Activated CD4-positive, alpha-beta T cell treated with anti-CD3 and anti-CD28 coated beads, Interleukin-2, amount 50 U/mL, for 16 hours (primary cell): ENCODE measurements at places on chromosomes 12 and 14.

DNA sequence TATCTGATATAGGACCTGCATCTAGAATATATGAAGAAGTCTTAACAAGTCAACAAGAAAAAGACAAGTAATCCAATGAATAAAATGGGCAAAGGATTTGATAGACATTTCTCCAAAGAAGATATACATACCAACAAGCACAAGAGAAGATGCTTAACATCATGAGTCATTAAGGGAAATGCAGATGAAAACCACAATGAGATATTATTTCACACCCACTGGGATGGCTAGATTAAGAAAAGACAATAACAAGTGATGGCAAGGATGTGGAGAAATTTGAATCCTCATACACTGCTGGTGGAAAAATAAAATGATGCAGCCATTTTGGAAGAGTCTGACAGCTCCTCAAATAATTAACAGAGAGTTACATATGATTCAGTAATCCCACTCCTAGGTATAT is 502.6 kb downstream of the FUT8 start:
- DNase-seq = peak; percentile 22

DNA sequence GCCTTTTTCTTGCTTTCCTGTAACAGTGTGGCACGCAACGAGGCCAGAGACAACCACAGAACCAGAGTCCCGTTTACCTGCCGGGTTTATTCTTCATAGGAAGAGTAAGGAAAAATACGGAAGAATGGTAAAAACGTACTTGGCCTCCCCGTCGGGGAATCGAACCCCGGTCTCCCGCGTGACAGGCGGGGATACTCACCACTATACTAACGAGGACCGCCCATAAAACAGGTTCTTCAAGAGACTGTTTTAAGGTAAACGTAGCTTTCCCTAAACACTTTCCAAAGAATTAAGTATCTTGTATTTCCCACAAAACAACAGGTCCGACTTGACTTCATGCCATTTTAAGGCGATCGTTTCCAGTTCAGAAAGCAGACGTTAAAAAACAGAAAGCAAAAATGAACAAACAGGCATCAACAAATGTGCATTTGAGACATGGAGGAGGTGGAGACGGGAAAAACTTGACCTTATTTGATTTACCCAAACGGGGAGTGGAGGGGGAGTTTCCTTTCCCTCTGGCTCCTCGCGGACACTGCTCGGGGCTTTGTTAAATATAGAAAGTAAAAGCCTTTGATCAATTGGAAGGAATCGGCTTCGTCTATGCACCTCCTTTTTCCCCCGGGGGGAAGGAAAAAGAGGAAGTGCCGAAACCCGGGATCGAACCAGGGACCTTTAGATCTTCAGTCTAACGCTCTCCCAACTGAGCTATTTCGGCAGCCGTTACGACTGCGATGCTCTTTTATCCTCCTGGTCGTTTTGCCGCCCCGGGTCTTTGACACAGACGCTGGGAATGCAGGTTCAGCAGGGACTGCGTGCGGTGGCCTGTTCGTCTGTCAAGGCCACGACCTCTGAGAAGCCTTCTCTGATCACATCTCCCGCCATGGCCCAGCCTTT is 13.0 kb upstream of the UBC start:
- DNase-seq = peak; percentile 94

- DNase-seq = no peak
Observed at GRCh38 chr12:67154901-67155300, 114.3 kb upstream of the CAND1 start.

DNA sequence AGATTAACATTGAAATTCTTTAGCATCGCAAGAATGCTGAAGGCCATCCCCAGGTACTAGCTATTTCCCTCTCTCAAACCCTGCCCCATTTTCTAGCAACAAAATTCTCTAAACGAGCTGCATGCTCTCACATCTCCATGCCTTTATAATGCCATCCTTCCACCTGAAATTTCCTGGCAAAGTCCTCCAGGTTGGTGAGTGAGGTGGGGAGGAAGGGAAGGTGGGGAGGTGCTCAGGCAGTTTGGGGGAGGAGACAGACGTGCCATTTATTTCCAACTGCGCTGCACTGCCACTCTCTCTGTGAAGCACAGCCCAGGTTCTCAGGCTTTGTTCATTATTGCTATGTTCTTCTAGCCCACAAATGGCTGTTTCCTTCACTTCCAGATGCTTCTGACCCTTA is 208.4 kb downstream of the PAWR start:
- no peak for DNase-seq

GRCh38 chr14:31837031-31837430 is 240.1 kb upstream of the ARHGAP5 start:
- no peak for DNase-seq

GRCh38 chr14:97806891-97807290 is 1009.7 kb downstream of the VRK1 start:
- no peak for DNase-seq

DNA sequence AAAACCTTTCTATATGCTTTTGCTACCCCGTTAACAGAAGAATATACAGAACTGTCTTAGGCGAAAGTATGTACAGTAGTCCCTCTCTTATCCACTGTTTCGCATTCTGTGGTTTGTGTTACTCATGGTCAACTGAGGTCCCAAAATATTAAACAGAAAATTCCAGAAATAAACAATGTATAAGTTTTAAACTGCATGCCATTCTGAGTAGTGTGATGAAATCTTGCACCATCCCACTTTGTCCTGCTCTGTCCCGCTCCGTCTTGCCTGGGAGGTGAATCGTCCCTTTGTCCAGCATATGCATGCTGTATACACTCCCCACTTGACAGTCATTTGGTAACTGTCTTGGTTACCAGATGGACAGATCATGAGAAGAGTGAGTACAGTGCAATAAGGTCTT is 70.1 kb upstream of the STRN3 start:
- DNase-seq = no peak

DNA sequence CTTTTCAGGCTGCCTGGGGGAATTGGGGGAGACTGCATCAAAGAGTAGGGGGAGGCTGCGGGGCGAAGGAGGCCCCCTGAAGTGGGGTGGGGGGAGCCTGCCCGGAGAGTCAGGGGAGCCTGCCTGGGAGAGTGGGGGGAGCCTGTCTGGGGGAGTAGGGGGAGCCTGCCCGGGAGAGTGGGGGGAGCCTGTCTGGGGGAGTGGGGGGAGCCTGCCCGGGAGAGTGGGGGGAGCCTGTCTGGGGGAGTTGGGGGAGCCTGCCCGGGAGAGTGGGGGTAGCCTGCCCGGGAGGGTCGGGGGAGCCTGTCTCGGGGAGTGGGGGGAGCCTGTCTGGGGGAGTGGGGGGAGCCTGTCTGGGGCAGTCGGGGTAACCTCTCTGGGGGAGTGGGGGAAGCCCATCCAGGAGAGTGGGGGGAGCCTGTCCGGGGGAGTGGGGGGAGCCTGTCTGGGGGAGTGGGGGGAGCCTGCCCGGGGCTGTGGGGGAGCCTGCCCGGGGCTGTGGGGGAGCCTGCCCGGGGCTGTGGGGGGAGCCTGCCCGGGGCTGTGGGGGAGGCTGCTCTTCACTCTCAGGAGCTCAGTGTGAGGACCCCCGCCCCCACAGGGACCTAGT is 6.5 kb upstream of the DEGS2 start:
- no peak for DNase-seq

DNA sequence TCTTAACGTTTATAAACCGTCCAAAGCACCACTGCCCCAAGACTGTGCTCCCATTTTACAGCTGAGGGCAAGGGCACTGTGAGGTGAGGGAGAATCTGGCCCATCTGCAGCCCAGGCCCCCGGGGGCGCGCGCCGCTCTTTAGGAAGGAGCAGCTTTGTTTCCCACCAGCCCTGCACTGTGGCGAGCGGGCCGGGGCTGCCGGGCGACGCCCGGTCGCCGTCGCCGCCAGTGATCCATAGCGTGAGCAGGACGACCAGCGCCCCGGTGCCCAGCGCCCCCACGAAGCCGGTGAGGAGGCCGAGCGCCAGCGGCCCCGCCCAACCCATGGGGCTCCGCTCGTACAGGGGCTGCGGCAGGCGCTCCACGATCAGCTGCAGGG is 34.6 kb downstream of the FIGNL2 start:
- no peak for DNase-seq

DNA sequence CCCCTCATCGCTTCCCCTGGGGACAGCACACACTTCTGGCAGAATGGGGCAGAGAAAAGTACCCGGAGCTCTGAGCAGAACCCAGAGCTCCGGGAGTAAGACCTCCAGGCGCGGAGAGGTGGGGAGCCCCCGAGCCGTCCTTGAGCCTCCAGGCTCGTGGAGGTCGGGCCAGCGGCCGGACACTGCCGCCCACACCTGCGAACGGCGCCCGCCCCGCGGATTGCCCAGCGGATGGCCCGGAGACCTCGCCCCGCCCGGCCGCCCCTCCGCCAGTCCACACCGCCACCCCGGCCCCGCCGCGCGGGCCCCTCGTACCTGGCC is 344 bp downstream of the SPTLC2 start:
- DNase-seq = no peak

GRCh38 chr12:22334410-22335100 is at the start of gene ST8SIA1:
Gene ST8SIA1 (minus strand): TSS chr12:22334707. CDS start chr12:22334232, 475 bp downstream.
- DNase-seq = peak; percentile 48

GRCh38 chr12:72647139-72647538 is 375.0 kb downstream of the TRHDE start:
- no peak for DNase-seq

DNA sequence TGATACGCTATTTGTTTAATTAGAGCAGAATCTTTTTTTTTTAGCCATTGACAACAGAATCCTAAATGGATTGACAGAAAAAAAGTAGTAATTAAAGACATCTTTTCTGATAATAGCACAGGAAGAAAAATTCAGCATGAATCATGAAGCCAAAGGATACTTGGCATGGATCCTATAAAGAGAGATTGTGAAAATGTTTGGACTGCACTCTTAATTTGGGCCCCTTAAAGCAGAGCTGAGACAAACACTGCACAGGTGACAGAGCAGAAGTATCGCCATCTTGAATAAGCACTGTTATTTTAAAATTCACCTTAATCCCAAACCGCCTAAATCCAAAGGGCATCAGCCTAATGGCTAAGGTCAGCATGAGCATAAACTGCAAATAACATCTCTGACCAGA is 48.8 kb upstream of the SEL1L start:
- no peak for DNase-seq

- DNase-seq = no peak
Observed at GRCh38 chr14:96938946-96939345, 141.8 kb downstream of the VRK1 start.

GRCh38 chr14:94771906-94772490 is 2.1 kb upstream of the GSC start:
- DNase-seq = no peak

GRCh38 chr14:72787841-72788240 is 106.1 kb downstream of the DPF3 start:
- no peak for DNase-seq

GRCh38 chr14:84162633-84163032 is 1367.3 kb upstream of the FLRT2 start:
- DNase-seq = no peak

DNA sequence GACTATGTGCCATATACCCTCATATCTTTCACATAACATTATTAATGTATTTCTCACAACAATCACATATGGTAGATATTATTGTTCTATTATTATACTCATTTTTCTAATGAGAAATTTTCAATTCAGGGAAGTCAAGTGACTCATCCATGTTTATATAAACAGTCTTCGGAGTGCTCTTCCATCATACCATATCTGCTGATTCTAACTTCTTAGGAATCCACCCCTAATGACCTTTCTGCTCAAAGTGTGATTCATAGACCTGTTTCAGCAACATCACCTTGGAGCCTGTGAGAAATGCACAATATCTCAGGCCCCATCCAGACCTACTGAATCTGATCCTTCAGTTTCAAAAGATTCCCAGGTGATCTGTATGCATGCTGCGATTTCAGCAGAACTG is 39.8 kb upstream of the OVCH1 start:
- DNase-seq = no peak

DNA sequence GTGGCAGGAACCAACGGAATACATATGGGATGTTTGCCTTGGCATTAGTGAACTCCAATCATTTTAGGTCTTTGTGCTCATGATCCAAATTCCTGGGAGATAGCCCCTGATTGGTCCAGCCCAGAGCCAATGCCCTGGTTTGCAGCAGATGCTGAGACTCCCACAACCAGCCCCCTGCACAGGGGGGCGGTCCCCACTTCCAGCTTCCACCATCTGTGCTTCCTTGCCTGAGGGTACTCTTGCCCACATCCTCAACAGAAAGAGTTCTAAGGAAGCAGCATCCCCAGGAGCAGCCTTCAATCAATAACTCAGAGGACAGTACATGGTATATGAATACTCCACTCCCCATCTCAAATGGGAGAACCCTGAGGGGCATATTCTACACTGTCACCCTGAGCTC is 39.7 kb upstream of the FICD start:
- DNase-seq = no peak

- DNase-seq = no peak
Observed at GRCh38 chr12:13790317-13790716, 191.1 kb downstream of the GRIN2B start.

GRCh38 chr12:23758608-23759007 is 190.9 kb downstream of the SOX5 start:
- no peak for DNase-seq

- DNase-seq = no peak
Observed at GRCh38 chr14:54712465-54713200, 145.7 kb downstream of the SAMD4A start.

GRCh38 chr12:13701502-13701901 is 279.9 kb downstream of the GRIN2B start:
- DNase-seq = no peak

DNA sequence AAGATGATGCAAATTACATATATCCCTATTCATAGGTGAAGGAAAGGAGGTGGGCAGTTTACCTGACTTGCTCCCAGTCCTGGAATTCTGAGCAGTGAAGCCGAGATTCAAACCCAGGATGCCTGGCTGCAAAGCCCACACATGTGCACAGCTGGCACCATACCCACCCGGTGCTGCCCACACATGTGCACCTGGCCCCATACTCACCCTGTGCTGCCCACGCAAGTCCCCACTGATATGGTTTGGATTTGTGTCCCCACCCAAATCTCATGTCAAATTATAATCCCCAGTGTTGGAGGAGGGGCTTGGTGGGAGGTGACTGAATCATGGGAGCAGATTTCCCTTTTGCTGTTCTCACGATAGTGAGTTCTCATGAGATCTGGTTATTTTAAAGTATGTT is 179.2 kb upstream of the C14orf180 start:
- no peak for DNase-seq

GRCh38 chr12:105949391-105949790 is 189.4 kb downstream of the NUAK1 start:
- DNase-seq = no peak

- DNase-seq = no peak
Observed at GRCh38 chr12:34290381-34290995, 268.2 kb downstream of the ALG10 start.

DNA sequence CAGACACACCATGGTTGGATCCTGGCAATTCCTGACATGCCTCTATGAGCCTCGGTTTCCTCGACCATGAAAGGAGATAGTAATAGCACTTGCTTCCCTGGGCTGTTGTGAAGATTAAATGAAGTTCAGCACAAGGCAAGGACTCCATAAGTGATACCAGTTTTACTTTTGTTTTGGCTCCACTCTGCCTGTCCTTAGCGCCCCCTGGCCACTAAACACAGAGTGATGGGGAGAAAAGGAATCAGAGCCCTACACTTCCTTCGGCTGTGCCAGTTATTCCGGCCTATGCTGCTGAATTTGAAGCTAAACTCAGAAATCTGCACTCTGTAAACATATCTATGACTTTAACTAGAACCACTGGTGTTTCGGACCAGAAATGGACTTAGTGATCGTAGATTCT is 173.8 kb downstream of the C12orf75 start:
- no peak for DNase-seq

GRCh38 chr12:72105849-72106248 is 166.3 kb upstream of the TRHDE start:
- no peak for DNase-seq
